Posterior cingulate gyrus (tissue), 11 donors: ENCODE measurements at places on chromosomes 1 and 21.

DNA sequence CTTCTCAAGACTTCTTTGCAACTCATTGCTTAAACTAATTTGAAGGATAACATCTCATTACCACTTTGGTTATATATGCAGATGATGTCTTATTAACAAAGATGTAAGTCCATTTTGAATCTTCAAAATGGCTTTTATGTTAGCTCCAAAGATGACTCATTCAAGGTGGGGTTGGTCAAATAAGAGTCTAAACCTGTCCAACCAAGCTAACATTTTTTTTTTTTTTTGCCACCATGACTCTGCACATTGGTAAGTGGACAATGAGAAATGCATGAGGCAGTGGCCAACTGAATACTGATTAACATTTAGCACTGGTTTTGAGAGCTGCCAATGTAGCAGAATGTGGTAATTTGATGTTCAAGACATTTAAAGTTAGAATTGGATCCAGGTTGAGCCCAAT lies 278 bp upstream of the KRTAP27-1 start:
- DNase-seq: no peak

GRCh38 chr1:3992103-3992556 lies 92.1 kb upstream of the C1orf174 start:
- no peak for DNase-seq

DNA sequence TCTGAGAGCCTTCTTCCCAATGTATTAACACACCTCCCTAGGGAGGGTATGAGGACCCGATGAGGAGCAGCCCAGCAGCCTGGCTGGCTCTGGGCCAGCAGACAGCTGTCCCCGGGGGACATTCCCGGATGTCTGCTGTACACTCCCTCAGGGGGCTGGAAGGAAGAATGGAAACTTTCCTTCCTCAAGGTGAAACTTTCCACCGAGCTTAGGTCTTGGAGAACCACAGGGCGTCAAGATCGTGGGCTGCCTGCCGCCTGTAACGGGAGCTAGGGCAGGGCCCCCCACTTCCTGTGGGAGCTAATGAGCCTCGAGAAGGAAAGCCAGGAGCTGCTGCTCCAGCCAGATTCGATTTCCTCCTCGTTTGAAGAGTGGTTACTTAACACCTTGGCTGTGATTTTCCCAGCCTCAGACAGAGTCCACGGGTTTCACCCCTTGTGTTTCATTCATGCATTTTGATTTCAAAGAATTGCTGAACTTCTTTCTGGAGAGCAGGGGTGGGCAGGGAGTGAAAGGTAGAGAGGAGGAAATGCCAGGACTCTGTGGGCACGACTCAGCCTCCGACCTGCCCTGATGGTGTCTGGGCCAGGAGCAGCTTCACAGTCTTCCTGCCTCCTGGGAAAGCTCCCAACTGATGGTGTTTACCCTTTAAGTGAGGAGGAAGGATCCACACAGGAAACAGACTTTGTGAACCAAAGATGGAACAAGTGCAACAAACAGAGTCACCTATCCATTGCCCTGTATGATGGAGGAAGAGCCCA lies 29.7 kb downstream of the UBE2T start:
- no peak for DNase-seq

GRCh38 chr1:247331172-247331524 lies 519 bp downstream of the ZNF496 start:
- peak; percentile 96 for DNase-seq

DNA sequence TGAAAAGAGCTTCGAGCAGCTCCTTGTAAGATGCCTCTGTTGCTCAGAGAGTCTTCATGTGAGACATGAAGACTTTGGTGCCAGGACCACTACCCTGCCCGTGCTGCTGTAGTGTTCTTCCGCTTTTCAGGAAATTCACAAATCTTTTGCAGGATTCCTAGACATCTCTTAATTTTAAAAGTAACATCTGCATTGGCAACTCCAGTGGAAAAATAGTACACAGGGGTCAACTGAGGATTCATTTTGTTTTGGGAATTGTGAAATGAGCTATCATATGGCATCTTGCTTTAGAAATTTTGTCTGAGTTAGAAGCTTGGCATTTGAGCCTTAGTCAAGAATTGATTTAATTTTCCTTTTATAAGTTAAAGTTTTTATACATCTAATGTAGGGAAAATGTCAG lies 7.2 kb downstream of the PRDM2 start:
- no peak for DNase-seq

- no peak for DNase-seq
Measured at GRCh38 chr1:64459743-64460142, 10.2 kb upstream of the CACHD1 start.

DNA sequence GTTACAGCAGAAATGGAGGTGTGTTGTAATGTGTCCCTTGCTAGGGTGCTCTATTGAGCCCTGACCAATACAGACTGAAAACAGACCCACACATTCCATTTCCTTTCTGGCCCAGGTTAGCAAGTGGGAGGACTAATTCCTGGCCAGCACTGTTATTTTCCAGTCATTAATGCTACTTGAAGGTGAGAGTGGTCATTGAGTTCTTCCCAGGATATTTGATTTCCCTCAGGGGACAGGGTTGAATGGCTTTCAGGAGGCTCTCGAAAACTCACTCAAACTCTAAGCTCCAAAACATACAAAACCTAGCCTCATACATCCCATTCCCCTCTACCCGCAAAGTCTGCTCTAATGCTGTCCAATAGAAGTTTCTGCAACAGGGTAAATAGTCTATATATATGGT lies 6.2 kb downstream of the LRRC52 start:
- DNase-seq: no peak

GRCh38 chr1:153679337-153680119 lies 1.0 kb downstream of the NPR1 start:
- DNase-seq: no peak

DNA sequence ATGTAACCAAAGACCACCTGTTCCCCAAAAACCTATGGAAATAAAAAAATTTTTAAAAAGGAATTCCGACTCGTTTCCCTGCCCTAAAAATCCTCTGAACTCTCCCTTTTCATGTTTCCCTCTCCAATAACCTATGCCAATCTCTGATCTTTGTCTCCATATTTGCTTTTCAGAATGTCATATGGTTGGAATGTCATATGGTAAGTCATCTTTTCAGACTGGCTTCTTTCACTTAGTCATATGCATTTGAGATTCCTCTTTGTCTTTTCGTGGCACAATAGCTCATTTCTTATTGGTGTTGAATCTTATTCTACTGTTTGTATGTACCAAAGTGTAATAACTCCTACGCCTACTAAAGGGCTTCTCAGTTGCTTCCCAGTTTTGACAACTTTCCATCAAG lies 117.5 kb downstream of the BACH1 start:
- DNase-seq: no peak

DNA sequence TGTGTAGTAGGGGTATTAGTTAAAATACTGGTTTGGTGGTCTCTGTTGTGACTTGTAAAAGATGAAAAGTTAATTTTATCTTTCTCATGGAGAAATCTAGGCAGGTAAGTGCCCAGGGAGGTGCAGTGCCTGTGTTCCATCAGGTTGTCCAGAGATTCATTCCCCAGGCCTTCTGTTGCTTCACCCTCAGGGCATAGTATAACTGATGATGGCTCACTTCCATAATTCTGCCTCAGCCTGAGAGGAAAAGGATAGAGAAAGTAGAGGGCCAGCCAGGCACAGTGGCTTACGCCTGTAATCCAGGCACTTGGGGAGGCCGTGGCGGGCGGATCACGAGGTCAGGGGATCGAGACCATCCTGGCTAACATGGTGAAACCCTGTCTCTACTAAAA lies 153.9 kb downstream of the FMN2 start:
- DNase-seq: no peak

DNA sequence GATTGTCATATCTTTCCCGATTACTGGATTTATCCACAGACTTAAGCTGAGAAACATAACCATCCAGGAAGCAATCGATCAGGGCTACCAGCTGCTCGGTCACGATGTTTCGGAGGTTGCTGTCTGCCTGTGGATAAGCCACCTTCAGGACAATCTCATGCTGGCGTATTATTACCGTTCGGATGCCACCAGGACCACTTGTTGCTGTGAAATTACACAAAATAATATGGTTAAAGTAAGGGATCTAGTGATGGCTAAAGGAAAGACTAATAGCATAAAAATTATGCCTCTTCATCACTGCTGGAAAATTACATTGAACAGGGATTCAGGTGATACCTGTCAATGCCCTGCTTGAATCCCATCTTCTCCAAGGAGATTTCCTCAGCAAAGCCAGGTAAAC lies 30.8 kb upstream of the ACTA1 start:
- DNase-seq: no peak

DNA sequence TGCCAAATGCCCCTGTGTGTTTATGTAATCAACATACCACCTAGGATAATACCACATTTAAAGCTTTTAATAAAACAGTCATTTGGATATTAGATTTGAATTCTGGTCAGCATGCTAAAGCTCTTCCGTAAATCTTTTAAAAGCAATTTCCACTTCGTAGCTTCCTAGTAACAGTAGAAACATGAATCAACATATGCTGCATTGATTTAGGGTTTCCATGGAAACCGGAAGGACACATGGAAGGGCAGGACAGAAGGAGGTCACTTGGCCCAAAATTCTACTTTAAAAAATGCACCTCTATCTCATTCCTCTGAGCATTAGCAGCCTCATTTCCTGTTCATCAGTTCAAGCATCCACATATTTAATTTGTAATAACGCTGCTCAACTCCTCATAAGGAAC lies 8.1 kb downstream of the RGS8 start:
- no peak for DNase-seq

- DNase-seq: peak; percentile 13
Measured at GRCh38 chr21:38140207-38140903, 116.4 kb upstream of the KCNJ15 start.

- no peak for DNase-seq
Measured at GRCh38 chr1:82462366-82462765, 661.6 kb downstream of the ADGRL2 start.

- DNase-seq: no peak
Measured at GRCh38 chr1:78090472-78091133, 44.8 kb downstream of the GIPC2 start.

DNA sequence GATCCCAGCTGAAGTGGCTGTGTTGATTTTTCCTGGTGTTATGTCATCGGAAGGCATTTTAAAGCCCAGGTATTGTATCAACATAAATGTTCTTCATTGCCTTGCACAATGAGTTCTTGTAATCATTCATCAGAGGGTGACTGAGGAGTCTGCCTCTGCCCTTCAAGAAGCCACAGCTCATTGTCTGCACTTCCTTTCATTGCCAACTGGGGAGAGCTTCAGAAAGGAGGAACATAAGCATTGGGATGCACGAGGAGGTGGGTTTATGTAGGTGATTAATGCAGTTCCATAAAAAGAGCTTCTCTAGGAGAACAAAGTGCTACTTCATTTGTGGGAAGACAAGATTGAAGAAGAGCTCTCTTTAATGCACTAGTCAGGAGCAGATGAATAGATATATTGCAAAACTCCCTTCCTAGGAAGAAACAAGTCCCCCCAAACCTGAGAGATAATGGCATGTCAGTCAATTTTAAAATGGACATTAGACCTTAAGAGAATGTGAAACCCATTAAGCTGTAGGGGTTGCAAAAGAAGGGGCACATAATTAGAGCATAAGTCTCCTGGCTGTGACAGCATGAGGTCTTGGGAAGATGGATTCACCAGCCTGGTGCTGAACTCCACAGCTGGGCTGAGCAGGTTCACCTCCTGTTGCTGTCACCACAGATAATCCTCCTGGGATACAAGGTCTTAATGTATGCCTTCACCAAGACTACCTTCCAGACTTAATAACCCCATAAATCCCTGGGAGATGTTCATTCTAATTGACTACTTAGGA lies 124.6 kb downstream of the BACH1 start:
- DNase-seq: no peak

DNA sequence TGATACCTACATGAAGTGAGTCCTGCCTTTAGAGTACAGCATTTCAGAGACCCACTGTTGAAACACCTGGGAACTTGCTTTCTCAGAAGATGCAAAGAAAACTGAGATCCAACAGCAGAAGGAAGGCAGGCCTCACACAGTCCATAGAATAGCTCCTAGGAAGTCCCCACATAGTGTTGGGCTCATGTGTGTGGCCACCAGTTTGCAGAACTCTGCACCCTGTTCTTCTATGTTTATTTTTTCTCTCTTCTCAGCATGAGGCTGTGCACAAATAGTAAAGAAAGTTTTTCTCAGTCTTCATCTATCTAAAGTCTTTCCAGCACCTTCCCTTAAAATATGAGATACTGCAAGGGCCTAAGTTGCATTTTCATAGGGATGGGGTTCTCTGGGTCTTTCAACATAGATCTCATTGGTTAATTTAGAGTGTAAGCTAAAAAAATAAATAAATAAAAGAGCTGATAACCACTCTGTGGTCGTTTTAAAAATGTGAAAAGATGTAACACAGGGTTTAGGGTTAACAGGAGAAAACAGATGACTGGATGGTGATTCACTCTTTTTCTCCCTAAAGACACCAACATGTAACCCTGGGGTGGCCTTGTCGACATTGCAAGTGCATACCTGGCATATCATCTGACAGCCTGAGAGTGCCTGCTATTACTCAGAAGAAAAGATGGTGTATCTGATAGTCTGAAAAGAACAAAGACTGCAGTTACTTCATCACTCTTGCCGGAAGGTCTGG lies 94.6 kb downstream of the ZC3H11B start:
- DNase-seq: no peak

GRCh38 chr1:31669786-31670592 lies 25.3 kb upstream of the PEF1 start:
- DNase-seq: peak; percentile 81

GRCh38 chr1:90924982-90925381 lies 96.9 kb downstream of the ZNF644 start:
- DNase-seq: no peak

GRCh38 chr1:7912145-7912544 lies 28.5 kb downstream of the TNFRSF9 start:
- no peak for DNase-seq

- DNase-seq: no peak
Measured at GRCh38 chr21:29256126-29256910, 42.4 kb upstream of the BACH1 start.

DNA sequence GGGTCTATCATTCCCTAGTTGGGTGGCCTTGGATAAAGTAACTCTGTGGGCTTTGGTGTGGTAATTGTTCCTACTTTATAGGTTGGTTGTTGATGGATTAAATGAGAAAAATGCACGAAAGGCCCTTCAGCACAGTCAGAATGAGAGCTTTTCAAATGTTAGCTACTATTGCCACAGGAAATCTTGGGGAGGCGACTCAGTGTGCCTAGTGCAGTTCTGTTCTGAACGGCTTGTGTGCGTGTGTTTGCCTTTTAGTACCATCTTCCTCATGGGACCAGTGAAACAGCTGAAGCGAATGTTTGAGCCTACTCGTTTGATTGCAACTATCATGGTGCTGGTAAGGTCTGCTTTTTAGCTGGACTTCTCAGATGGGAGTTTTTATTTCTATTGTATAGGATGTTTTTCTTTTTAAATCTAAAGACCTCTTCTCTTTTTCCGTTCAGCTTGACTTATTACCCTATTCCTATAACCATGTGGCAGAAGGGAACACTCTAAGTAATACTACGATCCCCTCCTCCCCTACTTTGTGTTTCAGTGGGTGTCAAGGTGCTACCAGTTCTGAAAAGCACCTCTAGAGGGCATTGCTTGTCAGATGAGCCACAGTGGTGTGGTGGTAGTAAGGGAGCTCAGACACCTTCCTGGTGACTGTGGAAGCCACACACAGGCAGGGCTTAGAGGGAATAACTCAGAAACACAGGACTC lies 9.2 kb downstream of the SFT2D2 start:
- no peak for DNase-seq
